DMS153 (cell line): ENCODE measurements at places on chromosomes 2 and 18.

- no peak for DNase-seq
These were observed 27.5 kb downstream of the CDH20 start for GRCh38 chr18:61360404-61361383.

- DNase-seq, result no peak
These were observed 158.1 kb upstream of the SLC39A10 start for GRCh38 chr2:195498839-195499490.

DNA sequence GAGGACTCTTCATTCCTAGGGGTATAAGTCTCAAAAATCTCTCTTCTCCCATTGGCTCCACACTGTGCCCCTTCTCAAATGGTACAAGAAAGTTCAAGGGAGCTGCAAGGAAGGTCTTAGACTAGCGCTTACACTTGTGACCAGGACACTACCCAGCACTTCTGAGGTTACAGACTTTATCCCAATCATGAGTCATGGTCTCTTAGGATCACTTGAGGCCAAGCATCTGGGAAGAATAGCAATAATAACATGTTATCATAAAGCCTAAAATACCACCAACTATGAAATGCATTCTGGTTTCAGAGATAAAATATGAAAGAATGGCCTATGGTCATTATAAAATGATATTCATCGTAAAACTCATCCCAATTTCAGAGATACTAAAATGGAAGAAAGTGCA lies 309.9 kb upstream of the PKDCC start:
- no peak for DNase-seq

DNA sequence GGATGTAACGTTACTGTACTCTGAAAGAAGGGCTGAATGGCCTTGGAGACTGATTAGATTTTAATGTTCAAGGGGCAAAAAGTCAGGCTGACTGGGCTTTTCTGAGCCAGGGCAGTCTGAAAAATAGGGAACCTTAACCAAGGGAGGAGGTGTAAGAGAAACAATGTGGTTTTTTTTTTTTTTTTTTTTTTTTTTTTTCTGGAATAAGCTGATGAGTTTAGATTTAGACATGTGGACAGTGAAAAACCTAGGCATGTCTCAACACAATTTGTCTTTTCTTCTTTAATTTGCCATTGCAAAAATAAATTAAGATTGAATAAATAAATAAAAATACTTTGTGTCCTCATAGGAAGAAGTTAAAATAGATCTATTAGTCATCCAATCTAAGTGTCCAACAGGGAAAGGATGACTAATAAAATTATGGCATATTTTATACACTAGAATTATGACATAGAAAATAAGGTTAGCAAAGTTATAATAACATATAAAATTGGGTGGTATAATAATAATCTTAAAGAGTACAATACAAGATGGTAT lies 237.6 kb upstream of the TRIB2 start:
- no peak for DNase-seq

- DNase-seq, result no peak
These were observed 30.0 kb downstream of the NGEF start for GRCh38 chr2:232982926-232983668.

DNA sequence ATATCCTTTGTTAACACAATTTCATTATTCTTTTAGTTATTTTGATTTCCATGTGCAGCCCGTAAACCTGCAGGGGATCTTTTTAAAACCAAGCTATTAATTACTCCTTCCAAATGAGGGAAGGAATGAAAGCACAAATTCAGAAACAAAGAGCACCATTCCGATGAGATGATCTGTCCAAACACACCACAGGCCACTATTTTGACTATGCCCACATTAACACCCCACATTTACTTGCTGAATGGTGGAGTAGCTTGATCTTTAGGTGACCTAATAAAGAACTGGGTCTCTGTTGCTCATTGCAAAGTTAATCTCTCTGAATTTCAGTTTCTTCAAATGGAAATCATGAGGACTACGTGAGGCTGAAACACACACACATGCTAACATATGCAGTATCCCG lies 218.0 kb downstream of the IRS1 start:
- DNase-seq, result no peak

GRCh38 chr2:15780912-15781574 lies 159.3 kb upstream of the MYCN start:
- no peak for DNase-seq

GRCh38 chr2:122481244-122481622 lies 725.8 kb downstream of the TSN start:
- no peak for DNase-seq

DNA sequence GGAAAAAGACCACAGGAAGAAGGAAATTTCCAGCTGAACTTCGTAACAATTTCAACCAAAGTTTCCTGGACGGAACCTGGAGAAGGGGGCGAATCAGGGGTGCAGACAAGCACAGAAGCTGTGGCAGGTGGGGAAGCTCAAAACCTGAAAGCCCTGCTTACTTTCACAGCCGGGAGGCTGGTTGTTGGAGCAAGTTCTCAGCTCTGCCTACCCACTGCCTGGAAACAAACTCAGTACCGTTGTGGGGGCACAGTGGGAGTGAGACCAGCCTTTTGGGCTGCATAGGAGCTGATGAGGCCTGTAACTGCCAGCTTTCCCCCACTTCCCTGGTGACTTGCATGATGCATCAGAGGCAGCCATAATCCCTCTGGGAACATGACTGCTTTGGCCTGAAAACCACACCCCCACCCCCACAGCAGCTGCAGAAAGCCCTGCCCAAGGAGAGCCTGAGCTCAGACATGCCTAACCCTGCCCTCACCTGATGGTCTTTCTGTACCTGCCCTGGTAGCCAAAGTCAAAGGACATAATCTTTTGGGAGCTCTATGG lies 207.0 kb upstream of the VWC2L start:
- DNase-seq, result no peak

DNA sequence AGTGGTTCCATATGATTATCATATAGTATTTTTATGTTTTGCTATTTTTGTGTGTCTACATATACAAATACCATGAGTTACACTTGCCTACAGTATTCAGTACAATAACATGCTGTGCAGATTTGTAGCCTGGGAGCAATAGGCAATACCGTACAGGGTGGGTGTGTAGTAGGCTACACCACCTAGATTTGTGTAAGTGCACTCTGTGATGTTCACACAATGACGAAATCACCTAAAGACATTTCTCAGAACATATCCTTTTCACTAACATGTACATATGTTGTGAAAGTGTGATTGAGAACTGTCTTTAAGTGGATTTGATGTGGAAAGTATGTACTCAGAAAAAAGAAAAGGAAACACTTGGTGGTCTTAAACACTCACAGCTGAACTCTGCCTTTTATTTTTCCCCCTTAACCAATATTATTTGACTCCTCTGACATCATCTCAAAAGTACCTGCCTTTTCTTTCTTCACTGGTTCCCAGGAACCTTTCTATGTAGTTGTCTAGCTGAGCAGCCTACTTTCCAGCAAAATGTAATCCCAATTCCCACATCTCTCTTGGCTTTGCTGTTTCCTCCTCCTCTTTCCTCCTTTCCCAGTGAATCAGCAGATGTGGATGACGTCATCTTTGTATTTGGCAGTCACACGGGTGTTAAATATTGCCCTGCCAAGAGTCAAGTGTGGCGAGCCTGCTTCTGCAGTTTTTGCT lies 47.7 kb downstream of the OSBPL6 start:
- DNase-seq, result peak; percentile 77

DNA sequence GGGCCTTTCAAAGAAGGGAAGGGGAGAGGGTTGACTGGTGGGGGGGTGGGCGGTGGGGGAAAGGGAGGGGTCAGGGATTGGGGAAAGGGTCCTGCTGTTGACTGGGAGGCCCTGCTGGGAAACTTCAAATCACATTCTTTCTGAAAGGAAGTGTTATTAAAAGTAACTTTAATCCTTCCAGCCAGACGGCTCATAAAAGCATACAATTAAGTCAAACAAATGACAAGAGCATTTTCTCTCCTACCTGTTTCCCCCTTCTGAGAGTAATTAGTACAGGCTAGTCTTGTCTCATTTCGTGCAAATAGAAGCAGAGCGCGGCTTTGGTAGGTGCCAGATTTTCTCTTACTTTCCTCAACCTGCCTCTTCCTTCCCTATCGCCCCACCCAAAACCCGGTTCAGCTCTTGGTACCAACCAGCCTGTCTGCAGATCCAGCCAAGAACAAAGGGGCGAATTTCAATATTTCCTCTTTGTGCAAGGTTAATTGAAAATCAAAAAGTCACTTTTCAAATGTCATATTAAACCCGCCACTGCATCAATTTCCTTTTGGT lies 2112.6 kb upstream of the PIK3C3 start:
- DNase-seq, result no peak

DNA sequence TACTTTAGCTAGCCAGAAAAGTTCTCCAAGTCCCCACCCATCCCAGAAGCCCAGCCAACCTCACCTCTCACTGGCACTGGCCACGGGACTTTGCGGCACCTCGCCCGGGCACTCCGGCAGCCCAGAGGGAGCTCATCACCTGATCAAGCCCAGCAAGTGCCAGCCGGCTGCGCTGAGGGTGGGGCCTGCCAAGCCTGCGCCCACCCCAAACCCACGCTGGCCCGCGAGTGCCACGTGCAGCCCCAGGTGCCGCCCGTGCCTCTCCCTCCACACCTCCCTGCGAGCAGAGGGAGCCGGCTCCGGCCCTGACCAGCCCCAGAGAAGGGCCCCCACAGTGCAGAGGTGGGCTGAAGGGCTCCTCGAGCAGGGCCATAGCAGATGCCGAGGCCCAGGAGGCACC lies 585.0 kb upstream of the HS6ST1 start:
- DNase-seq, result no peak

DNA sequence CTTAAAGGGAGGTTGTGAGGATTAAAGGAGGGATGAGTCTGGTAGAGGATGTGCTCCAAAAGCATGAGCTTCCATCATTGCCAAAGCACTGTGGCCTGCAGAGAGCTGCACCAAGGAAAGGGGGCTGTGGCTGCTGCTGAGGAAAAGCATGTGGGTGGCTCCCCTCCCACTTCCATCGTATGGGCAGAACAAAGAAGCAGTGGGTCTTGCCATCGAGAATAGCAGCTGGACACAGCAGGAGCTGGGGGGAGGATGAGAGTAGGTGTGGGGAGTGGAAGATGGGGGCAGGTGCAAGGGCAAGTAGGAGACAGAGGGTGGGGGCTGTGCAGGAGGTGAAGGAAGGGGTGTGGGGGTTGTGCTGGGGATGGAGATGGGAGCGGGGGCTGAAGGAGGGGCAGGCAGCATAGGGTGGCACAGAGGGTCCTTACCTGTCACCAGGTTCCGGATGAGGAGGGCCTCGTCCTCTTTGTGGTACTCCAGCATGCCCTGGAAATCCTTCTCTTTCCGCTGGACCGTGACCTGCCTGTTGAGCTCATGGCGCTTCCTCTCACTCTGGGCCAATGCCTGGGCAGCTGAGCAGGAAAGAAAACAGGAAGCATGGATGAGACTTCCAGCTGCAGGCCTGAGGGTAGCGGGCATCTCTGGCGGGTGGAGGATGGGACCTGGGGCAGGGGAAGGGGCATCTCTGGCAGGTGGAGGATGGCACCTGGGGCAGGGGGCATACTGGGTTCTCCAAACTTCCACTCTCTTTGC lies 33.6 kb upstream of the ACAA2 start:
- DNase-seq, result no peak

- DNase-seq, result peak; percentile 50
These were observed 291.3 kb downstream of the BCL11A start for GRCh38 chr2:60262178-60262577.

DNA sequence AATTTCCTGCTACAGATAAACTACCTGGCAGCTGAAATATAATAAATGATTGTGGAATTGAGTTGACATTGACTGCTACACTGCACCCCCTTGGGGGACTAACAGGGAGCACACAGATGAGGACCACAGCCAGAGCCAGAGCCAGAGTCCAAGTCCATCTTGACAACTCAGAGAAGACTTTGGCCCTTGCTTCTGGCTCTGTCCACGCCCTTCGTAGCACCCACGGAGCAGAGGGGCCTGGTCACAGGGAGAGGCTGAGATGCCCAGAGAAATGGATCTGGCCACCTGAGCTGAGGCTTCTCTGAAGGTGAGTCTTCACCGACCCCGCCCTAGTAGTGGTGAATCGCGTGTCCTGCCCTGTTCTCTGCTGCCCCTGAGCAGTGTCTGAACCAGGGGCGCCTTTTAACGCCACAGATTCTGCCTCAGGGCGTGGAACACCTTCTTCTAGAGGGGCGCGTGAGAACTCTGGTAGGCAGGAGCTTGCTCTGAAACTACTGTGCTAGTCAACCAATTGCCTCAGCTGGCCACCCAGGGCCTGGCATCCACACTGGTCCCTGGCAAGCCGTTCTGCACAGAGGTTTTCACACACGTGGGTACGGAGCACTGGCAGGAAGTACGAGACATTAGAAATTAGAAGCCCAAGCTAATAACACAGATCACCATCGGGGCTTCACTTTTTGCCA lies 35.7 kb upstream of the MAT2A start:
- DNase-seq, result no peak

- DNase-seq, result no peak
These were observed 31.1 kb downstream of the ACTR3 start for GRCh38 chr2:113920996-113921395.

DNA sequence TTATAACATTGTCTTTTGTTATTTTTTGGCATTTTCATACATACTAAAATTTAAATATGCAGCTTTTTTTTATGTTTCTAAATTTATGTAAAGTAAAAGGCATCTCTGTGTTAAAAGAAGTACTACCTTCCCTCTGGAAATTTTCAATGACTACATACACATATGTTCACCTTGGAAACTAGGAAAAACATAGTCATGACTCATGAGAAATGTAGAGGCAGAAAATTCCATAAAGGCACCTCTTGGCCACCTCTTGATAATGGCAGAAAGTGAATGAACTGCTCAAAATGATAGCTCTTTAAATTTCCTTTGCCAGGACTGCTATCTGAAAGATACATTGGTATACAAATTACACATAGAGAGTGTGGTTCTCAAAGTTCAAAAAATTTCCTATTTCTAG lies 889.1 kb upstream of the ZEB2 start:
- DNase-seq, result no peak

- no peak for DNase-seq
These were observed 12.5 kb downstream of the NPC1 start for GRCh38 chr18:23573626-23574431.

- DNase-seq, result no peak
These were observed 11.6 kb downstream of the GPD2 start for GRCh38 chr2:156447761-156448160.

DNA sequence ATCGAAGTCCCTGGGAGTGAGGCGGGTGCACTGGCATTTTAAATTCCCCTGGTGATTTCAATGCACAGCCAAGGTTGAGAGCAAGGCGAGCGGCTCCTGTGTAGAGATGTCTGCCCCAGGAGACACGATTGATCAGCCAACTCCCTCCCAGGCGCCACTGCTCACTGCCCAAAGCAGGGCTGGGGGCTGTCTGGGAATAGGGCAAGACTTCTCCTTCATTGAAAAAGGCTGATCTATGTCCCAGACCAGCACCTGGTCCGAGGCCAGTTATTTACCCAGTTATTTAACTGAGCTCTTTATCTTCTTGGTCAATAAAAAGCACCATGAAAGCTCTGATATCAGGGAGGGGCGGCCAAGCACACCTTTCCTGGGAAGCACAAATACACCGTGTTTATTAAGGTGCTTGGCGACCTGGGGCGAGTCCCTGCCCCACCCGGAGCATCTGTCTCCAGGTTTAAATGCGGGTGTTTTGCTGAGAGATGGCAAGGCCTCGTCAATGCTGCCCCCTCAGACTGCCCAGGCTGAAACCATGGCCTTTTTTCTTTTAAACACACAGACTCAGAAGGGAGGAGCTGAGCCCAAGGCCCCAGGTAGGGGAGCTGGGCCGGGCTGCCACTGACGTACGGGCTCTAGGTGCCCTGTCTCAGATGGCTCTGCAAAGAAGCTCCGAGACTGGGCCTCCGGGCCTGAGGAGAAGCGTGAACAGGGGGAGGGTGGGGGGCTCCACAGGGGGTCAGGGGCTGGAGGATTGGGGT lies 73.9 kb upstream of the HPCAL1 start:
- peak; percentile 55 for DNase-seq

- DNase-seq, result peak; percentile 33
These were observed 718 bp upstream of the TNP1 start for GRCh38 chr2:216860426-216861137.

- no peak for DNase-seq
These were observed 31.5 kb downstream of the CPO start for GRCh38 chr2:206970589-206971360.
